ENCODE measurements at places on chromosomes 6 and 20.

- no peak for DNase-seq
Observed at GRCh38 chr6:75460681-75461080, 32.9 kb downstream of the FILIP1 start.

DNA sequence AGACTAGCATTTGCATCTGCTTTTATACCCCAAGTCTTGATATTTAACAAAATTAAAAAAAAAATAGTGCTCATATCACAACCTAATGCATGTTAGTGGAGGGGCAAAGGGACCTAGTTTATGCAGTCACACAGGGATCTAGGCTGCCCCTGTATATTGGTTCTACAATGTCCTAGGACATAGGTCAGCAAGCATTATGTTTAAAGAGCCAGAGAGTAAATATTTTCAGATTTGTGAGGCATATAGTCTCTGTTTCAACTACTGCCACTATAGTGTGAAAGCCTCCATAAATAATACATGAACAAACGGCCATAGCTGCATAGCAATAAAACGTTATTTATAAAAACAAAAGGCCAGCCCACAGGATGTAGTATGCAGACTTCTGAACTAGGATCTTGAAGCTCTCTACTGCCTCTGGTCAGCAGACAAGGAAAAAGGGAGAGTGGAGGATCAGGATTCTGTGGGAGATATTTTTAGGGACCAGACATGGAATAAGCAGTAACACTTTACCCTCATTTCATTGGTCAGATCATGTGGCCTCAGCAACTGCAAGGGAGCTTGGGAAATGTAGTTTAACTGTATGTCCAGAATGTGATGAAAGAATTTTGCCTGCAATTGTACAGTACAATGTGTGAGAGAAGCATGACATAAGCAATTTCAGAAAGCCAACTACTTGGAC is 414.2 kb upstream of the SPTLC3 start:
- no peak for DNase-seq

GRCh38 chr6:143872201-143872600 is 7.9 kb downstream of the ZC2HC1B start:
- DNase-seq: no peak

DNA sequence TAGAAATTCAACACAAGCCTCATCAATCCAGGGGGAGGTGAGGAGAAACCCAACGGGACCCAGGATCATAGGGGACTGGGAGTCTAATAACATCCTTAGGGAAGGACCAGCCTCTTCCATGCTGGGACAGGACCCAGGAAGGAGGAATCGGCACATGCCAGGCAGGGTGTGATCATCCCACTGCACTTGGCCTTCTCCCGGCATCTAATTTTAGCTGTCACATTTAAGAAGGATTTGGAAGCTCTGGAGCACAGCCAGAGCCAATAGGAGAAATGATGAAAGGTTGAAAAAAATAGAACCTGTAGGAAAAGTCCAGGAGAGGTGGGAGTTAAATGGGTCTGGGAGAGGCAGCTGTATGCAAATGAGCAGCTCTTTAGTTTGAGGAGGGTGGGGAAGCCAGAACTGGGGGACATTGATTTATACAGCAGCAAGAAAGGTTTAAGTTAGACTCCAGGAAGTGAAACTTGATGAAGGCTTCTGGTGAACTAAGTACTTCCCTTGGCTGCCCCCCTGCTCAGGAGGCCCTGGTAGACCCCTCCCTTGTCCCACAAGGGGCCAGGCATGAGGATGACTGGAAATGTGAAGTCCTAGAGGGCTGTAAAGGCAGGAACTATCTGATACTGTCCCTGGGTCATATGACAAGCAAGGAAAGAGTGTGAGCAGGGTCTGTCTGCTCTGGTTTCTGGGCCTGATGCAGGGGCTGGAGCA is 260.3 kb downstream of the LRFN2 start:
- DNase-seq: no peak

GRCh38 chr20:6169251-6169650 is 46.4 kb upstream of the FERMT1 start:
- DNase-seq: no peak

DNA sequence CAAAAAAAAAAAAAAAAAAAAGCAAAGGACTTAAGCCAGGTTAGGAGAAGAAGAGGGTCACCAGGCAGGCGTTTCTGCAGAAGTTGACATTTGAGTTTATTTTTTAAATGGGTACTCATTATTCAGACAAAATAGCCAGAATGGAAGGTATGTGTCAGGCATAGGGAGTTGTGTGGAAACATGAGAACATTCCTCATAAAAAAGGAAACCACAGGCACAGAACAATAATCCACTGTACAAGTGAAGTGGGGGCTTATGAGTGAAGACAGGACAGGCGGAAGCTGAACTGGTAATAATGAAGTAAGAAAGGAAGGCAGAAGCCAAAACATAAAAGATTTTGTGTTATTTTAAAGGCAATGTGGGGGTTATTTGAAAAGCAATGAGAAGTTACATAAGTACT is 104.6 kb downstream of the EPB41L2 start:
- no peak for DNase-seq

DNA sequence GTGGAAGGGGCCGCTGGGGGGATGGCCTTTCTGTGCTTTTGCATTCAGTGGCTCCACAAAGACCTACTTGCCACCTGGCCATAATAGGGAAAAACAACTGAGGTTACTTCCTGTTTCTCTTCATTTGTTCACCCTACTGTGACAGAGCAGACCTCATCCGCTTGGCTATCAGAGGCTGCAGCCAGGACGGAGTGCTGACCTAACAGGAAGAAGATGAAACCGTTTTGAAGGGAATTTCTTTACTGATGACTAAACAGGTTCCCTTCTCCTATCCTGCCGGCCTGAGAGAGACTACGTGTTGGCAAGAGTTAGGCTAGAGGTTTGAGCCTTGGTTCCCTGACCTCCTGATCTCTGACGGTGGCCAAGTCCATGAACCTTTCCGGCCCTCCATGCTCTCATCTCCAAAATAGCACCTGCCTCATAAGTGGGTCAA is 21.3 kb downstream of the PRR18 start:
- DNase-seq: no peak

GRCh38 chr6:12026120-12026519 is 14.0 kb downstream of the HIVEP1 start:
- DNase-seq: no peak

GRCh38 chr6:127031511-127031910 is 87.0 kb upstream of the RSPO3 start:
- no peak for DNase-seq

DNA sequence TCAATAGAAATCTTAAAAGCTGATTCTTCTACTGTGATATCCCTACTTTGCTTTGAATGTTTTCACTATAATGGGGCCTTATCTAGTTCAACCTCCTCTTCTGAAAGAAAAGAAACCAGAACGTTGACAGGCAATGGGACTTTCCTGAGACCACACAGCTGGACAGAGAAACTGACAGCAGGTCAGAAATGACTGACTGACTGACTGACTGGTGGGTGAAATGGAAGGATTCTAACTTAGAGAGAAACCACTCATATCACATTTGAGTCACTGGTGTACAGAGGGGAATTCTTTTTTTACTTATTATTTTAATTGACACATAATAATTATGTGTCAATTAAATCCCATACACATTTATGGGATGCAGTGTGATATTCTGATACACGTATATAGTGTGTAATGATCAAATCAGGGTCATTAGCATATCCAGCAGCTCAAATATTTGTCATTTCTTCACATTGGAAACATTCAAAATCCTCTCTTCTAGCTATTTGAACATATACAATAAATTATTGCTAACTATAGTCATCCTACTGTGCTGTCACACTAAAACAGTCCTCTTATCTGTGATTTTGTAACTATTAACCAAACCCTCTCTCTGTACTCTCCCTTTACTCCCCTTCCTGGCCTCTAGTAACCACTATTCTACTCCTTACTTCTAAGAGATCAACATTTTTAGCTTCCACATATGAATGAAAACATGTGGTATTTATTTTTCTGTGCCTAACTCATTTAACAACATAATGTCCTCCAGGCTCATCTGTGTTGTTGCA is 64.8 kb upstream of the NRSN1 start:
- DNase-seq: no peak

DNA sequence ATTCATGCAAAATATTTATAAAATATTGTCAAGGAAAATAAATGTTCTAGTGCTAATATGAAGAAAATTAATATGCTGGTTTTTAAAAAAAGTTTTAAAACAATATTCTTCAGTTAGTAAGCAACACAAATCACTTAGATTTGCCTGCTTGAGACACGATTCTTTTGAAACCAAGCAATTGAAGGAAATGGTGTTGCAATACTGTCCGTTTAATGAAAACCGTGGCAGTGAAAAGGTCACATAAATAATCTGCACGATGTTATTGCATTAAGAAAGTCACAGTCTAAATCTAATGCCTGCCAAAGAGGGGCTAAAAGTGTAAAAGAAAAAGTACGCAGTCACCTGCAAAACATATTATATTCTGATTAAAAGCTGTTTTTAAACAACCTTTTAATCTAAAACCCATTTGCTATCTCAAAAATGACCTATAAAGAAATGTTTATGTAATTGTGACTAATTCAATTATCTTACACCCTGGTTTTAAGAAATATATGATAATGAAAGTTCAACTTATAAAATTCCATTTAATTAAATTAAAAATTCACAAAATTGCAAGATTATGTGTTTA is 143.0 kb downstream of the GMDS start:
- no peak for DNase-seq

- no peak for DNase-seq
Observed at GRCh38 chr6:35047265-35048011, 93.7 kb downstream of the TCP11 start.

DNA sequence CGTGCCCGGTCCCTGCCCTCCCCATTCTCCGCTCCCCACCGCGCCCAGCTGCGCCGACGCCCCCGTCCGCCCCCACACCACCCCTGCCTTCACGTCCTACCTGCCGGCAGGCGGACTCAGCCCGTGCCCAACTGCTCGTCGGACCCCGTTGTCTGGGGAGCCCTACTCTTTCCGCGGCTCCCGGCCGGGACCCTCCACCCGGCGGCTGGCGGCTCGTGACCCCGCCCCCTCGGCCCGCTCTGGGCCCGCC is at the start of gene SERAC1:
Gene SERAC1, minus strand, starts transcription at position 223 of the 250 bp plus-strand sequence. CDS start 9,899 bp downstream, outside the sequence.
- DNase-seq: no peak

DNA sequence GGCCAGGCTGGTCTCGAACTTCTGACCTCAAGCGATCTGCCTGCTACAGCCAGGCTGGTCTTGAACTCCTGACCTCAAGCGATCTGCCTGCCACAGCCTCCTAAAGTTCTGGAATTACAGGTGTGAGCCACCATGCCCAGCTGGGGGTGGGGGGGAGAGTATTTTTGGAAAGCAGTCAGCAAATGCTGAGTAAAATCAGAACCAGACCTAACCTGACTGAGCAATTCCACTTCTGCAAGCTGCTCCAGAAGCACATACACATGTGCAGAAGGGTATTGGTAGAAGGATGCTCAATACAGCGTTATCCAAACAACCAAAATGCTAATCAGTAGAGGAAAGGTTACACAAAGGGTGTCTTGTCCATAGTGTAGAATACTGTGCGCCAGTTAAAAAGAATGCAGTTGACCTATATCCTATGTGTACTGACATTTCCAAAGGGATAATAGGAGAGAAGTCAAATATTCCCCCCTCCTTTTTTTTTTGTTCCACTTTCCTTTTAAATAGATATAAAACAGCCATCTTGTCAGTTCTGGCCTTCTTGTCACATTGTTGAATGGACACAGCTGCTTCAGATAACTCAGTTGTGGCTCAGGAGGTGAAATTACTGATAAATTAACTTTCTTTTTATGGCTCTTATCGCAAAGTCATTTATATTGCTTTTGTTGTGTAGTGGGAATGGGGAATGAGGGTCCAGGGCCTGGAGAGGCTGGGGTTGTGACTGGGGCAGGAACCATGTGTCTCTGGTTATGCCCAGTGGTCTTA is 74.6 kb downstream of the DTD1 start:
- DNase-seq: no peak

GRCh38 chr20:46298374-46298773 is 9.9 kb downstream of the CDH22 start:
- no peak for DNase-seq

DNA sequence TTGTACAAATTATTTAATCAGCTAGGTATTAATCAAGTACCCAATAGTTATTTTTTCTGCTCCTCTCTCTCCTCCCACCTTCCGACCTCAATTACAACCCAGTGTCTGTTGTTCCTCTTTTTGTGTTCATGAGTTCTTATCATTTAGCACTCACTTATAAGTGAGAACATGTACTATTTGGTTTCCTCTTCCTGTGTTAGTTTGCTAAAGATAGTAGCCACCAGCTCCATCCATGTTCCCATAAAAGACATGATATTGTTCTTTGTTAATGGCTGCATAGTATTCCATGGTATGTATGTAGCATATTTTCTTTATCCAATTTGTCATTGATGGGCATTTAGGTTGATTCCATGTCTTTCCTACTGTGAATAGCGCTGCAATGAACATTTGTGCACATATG is 652.8 kb upstream of the CITED2 start:
- DNase-seq: no peak

DNA sequence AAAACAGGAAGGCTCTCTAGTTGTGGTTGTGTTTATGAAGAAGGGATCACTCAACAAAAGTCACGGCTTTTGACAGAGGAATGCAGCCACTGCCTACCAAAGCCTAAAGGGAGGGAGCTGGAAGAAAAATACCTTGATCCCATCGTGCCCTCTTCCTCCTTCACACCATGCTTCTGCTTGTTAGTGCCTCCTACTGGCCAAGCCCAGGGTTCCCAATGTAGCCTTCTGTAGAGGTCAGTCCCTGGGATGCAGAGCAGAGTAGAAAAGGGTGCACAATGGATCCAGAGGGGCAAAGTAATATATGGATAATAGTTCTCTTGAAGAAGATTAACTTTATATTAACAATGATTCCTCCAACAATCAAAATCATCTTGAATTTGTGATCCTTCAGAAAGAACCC is 293.5 kb upstream of the FERMT1 start:
- no peak for DNase-seq

DNA sequence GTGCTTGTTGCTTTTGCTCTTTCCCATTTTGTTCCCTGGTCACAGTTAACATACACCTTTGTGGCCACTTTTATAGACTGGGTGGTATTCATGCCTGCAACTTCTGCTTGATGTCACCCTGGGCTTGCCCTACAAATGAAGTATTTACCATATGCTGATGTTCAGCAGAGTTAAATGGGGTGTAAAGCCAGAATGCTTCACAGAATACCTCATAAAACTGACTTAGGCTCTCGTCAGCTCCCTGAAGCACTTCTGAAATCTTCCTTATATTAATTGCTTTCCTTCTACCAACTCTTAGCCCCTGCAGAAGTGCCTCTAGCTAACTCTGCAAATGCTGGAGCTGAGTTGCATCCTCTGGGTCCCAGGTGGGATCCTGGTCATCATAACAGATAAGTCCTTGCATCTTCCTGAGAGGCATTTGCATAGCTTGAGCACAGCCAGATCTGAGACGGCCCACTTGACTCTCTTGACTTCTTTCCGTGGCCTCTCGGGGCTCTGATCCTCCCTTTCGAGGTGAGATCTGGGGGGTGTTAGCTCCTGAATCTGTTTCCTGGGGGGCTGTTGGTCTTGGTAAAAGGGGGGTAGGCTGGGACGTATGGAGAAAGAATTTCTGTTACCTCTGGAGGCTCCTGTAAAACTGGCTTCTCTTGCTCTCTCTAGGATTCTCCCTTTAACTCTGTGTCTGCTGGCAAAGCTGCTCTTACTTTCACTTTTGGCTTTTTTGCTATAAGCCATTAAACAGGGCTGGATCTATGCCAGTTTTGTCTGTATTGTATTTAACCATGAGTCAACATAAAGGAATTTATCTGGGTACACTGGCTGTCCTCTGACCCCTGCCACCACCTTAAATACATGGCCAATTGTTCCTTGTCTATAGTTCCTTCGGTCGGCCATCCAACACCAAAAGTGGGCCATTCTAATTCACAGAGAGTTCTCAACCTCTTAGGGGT is 223.0 kb upstream of the SYNCRIP start:
- no peak for DNase-seq

All from stimulated activated CD4-positive, alpha-beta T cell treated with anti-CD3 and anti-CD28 coated beads, Interleukin-1b, Interleukin-23, amount 100 ng/mL, for 24 hours (primary cell).